ENCODE measurements at places on chromosomes 1 and 21.

DNA sequence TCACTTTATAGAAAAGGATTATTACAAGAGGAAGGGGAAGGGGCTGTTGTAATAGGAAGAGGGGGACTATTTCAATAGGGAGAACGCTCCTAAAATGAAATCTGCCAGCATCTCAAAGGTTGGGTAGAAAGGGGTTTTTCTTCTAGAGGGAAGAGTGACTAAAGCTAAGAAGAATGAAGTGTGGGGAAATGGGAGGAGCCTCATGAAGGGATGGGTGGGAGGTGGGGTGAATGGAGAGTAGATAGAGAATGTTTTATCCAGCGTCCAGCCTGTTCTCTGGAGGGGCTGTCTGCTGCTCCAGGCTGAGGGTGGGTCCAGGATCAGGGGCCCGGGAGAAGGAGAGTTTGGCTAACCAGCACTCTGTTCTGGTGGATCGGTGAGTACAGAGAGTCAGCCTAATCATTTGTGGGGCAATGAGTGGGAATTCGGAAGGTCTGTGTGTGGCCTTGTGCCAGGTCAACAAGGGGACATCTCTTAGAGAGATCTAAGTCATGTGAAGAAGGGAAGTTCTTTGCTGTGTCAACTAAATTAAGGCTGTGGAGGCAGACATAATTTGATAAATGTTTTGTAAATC, 25.2 kb downstream of the VN1R5 start:
- DNase-seq = no peak

DNA sequence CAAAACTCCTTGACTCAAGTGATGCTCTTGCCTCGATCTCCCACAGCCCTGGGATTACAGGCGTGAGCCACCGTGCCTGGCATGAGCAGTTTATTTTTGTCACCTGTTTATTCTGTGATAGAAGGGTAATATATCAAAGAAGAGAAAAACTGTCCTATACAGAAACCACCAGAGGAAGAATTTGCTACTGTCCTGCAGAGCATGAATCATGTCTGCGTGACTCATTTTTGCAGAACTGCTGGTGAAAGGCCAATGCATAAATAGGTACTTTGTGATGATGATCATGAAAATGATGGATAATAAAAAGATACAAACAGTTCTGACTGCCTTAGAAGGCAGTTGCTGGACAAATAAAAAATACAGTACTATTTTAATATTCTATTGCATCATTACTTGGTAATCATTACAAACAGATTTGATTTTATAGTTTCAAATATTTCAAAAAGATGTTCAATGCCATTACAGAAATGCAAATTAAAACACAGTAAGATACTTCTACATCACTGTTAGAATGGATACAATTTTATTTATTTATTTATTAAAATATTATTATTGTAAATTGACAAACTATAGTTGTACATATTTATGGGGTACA, 26.5 kb downstream of the RIPPLY3 start:
- no peak for DNase-seq

DNA sequence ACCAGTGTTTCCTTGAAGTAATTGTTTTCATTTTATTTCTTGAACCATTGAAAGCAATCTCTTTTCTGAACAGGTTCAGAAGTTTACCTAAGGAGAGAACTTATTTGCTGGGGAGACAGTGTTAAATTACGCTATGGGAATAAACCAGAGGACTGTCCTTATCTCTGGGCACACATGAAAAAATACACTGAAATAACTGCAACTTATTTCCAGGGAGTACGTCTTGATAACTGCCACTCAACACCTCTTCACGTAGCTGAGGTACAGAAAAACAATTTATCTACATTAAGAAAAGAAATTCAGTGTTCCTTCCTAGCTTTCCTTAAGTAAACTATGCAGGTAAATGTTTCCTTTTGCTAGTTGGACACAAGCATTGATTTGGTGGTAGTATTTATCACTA, 27.4 kb downstream of the AGL start:
- DNase-seq = no peak

DNA sequence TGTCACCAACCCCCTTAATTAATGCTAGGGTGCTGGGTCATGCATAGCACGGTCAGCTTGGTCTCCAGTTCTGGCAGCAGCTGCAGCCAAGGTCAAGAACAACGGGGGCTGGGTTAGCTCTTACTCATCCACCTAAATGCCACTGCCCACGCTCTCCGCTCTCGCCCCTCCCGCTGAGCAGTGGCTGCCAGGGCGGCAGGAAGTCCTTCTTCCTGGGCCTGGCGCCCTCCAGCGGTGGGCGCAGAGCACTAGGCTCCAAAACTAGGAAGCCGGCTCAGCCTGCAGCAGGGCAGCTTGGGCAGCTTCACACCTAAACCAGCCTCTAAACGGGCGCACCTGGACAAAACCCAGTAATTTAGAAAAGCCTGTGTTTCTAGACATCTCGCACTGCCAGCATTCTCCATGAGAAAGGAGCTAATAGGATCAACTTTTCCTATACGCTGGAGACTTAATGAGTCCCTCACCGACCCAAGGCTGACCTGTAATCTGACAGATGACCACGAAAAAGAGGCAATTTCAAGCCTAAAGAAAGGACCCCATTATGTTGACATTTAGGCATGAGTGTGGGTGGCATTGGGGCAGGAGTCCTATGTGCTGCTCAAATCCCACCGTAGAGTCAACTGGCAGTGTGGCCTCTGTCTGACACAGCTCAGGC, 78.4 kb upstream of the LRRN2 start:
- peak; percentile 72 for DNase-seq

GRCh38 chr1:43864111-43865045, 69.2 kb upstream of the ARTN start:
- DNase-seq = no peak

DNA sequence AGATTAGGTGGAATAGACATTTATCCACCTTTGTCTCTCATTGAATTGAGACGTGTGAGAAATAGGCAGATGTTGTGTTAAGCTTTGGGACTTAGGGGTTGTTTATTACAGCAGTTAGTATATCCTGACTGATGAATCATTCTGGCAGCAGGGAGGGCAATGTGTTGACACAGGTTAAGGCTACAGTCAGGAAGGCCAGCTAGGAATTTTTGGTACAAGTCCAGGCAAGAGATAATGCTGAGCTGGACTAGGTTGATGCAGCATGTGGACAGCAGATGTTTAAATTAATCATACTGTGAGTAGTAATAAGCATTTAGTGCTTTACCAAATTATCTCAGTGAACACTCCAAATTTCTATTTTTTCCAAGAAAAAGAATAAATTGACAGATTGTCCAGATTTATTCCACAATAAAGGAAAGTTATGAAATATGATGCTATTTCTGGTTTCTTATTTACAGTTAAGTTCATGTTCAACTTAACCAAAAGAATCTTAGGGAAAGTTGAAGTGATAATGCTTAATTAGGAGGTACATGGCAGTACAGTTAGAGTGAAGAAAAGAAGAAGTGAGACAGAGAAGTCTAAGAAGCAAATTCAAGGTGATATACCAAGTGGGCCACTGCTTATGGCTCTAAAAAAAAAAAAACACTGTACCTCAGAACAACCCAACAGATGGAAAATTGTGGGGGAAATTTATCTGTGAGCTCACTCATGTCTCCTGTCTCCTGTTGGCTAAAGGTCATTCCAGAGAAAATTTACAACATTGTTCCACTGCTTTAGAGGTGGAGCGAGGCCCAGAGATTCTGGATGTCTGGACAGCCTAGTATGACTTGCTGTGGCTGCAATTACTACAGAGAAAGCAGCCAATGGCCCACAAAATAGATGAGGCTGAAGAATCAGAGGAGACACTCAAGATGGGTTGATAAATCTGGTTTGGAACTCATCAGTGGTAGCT, 102.7 kb upstream of the C21orf91 start:
- DNase-seq = no peak

- DNase-seq = no peak
Measured at GRCh38 chr1:193537266-193538002, 351.0 kb upstream of the B3GALT2 start.

- DNase-seq = no peak
Measured at GRCh38 chr1:246301553-246302250, 205.4 kb downstream of the SMYD3 start.

DNA sequence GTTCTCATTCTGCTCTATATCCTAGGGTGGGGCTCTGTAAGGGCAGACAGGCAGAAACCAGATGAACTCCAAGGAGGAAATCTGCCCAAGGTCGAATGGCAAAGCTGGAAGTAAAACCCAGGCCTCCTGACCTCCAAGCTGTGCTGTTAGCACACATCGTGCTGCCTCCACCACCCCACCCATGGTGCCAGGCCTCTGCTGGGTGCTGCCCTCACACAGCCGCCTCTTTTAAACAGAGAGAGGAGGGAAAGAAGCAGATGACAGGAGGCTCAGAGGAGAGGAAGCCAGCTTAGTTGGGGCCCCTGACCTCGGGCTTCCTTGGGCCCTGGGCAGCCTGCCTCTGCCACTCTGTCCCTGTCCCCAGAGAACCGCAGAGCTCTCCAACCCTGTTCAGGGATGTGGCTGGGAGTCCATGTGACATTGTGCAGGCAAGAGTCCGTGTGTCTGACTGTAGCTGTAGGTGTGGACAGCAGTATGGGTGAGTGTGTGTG, 1.1 kb downstream of the SYNC start:
- no peak for DNase-seq

DNA sequence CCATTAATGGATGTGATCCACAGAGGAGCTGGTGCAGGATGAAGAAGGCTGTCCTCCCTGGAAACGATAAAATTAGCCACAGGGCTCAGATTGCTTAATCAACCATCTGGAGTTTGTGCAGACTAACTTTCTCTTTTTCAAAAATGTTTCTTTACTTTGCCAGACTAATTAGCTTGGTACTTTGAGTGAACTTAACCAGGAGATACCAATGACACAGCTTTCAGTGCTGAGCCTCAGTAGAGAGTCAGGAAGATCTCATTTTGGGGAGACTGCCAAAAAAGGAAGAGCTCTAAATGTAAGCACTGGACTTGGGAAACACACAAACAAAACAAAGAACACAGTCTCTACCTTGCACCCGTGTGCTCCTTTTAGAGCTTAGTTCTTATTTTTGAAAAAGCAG, 248.1 kb upstream of the DEPDC1 start:
- no peak for DNase-seq

GRCh38 chr1:206066479-206067171, 13.7 kb downstream of the RHEX start:
- DNase-seq = no peak

GRCh38 chr1:203186446-203187303, at the start of gene CHI3L1:
TSS of gene CHI3L1 (minus strand) at chr1:203186704. CDS start at chr1:203186623, 81 bp downstream.
- DNase-seq = no peak

DNA sequence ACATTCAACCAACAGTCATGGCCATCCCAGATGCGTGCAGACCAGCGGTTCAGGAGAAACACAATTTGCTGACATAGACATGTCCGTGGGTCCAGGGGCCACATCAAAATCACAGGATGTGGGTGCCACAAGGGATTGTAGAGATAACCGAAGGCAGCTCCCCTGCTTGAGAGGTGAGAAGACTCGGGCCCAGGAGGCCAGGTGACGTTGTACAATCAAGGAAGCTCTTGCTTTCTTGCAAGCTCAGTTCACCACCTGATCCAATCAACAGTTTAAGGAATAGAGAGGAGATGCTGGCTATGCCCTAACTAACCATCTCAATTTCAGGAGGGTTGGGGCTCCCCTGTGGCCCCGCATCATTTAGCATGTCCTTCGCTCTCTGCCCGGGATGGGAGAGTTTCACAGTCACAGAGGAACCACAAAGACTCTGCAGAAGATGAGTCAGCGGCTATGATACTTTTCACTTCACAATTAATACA, 19.5 kb downstream of the UBASH3A start:
- no peak for DNase-seq

GRCh38 chr1:117365350-117366176, 1.7 kb upstream of the MAN1A2 start:
- no peak for DNase-seq

GRCh38 chr21:43191521-43191920, 22.7 kb downstream of the CRYAA start:
- DNase-seq = no peak

- no peak for DNase-seq
Measured at GRCh38 chr1:203511513-203511912, 17.6 kb downstream of the OPTC start.

- peak; percentile 21 for DNase-seq
Measured at GRCh38 chr21:36567216-36567885, 87.4 kb upstream of the CLDN14 start.

GRCh38 chr1:117582451-117582850, 23.4 kb upstream of the TENT5C start:
- DNase-seq = no peak

DNA sequence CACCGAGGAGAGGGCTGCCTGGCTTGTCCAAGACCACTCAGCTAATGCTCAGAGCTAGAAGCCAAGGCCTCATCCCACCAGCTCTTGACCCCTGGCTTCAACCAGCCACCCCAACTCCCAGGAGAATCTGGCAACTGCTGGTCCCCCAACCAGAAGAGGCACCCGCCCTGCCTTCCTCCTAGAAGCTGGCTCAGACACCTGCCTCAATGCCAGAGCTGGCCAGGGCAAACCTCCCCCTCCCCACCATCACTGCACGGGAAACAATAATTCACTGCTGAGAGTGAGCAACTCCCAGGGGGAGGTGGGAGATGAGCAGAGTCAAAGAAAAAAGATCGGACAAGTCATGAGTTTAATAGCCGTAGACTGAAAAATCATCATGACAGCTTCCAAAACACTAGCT, 3.3 kb downstream of the CHD5 start:
- DNase-seq = no peak

GRCh38 chr1:63119575-63120155, 202.7 kb upstream of the FOXD3 start:
- no peak for DNase-seq

DNA sequence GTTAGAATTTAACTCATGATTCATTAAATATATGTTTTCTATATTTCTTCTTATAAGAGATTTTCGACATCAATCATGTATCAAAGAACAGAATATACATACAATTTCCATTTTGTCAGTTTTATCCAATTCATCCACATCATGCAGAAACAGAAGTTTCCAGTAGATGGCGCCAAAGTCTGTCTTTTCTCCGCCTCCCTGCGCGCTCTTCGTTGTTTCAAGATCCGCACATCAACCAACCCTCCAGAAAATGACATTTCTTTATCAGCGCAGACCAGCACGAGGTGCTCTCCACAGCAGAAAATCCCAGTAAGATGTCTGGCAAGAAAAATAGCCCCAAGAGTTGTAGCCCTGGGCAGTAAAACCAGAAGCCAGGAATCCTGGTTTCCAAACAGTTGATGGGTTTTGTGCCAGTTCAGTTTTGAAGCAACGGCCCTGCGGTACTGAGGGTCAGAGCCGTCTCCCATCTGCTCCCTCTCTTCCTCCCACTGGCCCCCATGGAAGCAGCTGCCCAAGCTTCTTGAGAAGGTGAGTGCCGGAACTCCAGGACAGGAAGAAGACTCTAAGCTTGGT, 38.6 kb upstream of the GPR137B start:
- DNase-seq = no peak

GRCh38 chr1:229973297-229973612, 93.8 kb upstream of the GALNT2 start:
- DNase-seq = no peak

DNA sequence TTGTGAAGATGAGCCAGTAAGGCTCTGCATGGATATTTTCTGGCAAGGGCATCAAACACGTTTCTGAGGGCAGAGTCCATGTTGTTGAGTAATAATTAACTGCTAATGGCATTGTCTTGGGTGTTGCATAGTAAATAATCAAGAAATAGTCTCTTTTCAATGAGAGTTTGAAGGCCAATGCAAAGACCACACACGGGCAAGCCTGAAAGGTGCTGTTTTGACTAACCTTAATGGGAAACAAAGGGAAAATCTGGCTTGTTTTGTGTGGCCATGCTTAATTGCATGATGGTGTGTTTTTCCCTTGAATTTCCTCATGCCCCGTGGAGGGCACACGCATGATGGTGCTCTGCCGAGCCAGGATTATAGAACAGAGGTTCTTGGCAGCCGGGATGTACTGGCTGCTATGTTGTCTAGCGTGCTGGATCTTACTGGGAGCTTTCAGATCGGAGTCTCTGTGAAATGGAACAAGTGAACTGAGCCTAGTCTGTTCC, 127.6 kb downstream of the NOS1AP start:
- no peak for DNase-seq

All from NCI-H187 (cell line).